ENCODE measurements at places on chromosomes 5 and 9.

- DNase-seq: no peak
Measured at GRCh38 chr9:37329576-37329975, 92.9 kb upstream of the GRHPR start.

DNA sequence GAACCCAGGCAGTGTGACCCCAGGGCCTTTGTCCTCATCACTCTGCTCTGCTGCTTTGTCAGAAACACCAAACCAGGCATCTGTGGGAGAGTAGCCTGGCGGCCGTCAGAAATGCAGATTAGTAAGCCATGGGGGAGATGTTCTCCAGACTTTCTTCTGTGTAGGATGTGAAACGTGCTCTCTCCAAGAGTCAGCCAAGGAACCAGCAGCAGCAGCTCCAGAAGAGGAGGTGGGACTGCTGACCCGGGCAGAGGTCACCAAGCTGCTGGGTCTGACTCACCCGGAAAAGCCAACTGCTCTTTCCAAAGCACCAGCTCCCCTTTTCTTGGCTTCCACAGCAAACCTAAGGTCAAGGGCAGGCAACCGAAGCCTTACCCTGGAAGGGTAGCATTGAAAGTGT is 14.4 kb upstream of the ABLIM3 start:
- DNase-seq: no peak

GRCh38 chr9:13651526-13651925 is 372.0 kb upstream of the MPDZ start:
- no peak for DNase-seq

- no peak for DNase-seq
Measured at GRCh38 chr9:136942881-136943230, 1.7 kb downstream of the FBXW5 start.

GRCh38 chr5:17305964-17306725 is 88.7 kb downstream of the BASP1 start:
- DNase-seq: peak; percentile 53

All from SHP77 (cell line).